Activated CD4-positive, alpha-beta T cell treated with anti-CD3 and anti-CD28 coated beads, Interleukin-2, amount 50 U/mL, for 1 hour (primary cell): ENCODE measurements at places on chromosomes 3 and 15.

GRCh38 chr15:38535491-38536200 is 29.0 kb downstream of the RASGRP1 start:
- no peak for DNase-seq

DNA sequence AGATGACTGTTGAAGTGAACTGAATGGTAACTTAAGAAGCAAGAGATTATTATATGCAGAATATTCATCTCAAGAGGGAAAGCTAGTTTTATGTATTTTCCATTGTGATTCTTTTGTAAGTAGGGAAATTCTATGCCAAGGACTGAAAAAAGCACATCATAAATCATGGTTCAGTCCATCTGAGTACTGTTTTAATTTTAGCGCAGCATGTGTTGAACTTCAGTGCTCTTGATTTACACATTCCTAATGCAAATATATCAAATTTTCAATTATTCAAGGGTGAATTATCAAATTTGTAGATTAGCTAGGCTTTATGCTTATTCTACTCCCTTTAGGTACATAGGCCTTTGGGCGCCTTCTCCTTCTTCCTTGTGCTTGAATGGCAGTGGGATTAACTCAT is 50.3 kb upstream of the TCF12 start:
- DNase-seq, result no peak

DNA sequence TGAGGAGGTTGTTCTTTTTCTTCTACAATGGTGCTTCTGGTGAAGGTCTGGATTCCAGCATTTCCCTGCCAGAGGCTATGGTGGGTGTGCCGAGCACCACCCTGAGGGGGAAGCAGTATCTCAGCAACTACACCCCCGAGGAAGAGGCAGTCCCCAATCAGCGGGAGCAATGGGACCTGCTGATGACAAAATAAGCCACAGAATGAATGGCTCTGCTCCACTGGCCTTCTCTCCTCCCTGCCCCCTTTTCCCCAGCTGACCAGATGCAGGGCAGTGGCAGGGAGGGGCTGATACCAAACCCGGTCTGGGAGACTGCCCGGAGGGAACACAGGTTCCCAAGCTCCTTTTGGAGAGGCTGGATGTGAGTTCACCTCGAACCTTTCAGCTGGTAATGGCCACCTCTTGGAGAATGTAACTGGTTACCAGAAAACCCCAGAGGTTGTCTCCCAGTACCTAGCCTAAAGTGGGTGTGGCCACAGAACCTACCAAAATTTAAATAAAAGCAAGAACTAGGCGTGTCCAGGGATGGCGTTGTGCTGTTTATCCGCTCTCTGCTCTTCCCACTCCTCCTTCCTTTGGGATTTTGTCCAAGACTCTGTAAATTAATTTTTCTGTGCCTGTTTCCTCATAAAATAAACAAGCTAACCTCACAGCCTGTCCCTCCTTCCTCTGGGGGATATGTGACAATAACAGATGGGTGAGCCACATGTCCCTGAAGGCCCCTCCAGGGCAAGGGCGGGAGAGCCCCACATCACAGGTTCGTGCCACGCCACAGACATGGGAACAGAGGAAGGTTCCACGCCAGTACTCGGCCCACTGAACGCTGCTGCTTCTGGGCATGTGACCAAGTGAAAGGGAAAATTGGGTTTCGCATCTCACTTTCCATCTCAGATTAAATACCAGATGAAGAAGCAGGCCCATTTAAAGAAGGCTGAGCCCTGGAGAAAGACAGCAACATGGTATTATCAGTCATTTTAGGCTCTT is 35.1 kb upstream of the SPTBN5 start:
- DNase-seq, result no peak

DNA sequence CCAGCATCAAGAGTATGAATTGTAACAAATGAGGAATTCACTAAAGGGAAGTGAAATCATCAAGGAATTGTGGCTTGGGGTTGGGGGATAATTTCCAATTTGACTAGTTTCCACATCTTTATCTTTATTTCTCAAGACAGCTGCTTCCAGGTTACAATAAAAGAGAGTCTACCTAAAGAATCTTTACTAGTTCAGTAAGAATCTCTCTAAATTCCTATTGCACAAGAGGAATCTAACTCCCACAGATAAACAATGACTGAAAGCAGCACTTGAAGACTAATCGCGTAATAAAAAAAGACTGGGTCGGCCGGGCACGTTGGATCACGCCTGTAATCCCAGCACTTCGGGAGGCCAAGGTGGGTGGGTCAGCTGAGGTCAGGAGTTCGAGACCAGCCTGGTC is 194.4 kb downstream of the KBTBD8 start:
- no peak for DNase-seq

DNA sequence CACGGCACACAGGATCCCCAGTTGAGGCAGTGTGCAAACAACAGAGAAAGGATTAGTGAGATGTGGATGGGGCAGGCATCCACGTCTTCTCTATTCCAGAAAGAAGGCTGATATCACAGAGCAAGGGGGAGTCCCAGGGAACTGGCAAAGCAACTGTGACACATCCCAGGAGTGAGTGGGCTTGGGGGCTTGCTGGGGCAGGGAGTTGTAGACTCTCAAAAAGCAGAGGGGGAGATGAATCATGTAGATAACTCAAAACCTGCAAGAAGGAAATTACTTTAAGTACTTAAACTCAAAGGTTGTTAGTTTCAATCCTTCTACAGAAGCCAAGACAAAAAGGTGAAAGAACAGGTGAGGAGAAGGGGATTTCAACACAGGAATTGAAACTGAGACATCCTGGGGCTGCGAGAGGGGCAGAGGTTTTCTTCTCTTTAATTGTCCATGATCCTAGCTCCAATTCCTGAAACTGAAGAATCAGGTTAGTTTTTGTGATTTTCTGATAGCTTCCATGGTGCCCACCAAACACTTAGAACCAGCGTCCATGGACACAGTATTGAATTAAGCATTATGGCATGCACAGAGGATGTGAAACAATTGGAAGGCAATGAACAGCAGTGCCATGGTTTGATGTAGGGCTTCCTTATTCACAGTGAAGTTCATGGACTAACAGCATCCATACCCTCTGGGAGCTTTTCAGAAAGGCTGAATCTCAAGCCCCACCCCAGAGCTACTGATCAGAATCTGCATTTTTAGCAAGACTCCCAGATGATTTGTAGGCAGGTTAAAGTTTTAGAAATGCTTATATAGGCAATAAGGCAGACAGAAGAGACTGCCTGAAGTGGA is 52.0 kb downstream of the CCR3 start:
- DNase-seq, result no peak

GRCh38 chr15:41648770-41649169 is 11.4 kb upstream of the MGA start:
- DNase-seq, result no peak

DNA sequence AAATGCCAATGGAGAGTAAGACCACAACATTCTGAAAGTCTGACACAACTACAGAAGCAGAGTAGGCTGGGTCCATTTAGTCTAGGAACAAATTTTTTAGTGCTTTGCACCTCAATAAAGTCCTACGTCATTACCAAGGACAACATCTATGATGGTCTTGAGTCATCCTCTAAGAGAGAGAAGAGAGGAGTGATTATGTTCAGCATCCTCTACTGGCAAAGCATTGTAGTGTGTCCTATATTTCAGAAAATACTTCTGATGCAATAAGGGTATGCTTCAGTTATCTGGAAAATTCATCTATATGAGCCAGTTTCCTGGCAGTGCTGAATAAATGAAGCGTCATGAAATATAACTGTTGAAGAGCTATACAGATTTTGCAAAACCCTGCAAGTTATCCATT is 95.6 kb downstream of the P2RY1 start:
- no peak for DNase-seq

GRCh38 chr15:31272558-31273257 is 53.9 kb upstream of the KLF13 start:
- no peak for DNase-seq

DNA sequence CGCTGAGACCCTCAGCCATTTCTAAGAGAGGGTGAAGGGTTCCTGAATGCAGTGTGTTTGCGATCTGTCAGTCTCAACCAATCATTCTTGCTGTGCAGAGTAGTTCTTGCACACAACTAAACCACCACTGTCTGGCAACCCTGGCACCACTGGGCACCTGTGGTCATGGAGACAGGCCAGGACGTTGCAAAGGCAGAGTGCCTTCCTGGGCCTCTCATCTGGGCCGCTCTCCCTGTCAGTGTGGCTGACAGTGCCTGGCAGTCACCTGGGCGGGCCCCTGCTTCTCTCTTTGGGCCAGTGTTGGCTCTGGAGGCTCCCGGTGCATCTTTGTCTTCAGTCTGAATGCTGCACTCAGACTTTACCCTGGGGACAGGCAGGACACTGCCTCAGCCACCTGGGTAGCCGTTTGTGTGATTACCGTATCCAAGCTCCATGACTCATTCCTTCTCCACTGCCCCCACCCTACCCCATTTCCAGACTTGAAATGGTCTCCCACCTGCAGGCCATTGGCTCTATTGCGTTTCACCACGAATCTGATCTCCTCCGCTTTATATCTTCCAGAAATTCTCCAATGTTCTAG is 104.6 kb upstream of the KLF13 start:
- no peak for DNase-seq

DNA sequence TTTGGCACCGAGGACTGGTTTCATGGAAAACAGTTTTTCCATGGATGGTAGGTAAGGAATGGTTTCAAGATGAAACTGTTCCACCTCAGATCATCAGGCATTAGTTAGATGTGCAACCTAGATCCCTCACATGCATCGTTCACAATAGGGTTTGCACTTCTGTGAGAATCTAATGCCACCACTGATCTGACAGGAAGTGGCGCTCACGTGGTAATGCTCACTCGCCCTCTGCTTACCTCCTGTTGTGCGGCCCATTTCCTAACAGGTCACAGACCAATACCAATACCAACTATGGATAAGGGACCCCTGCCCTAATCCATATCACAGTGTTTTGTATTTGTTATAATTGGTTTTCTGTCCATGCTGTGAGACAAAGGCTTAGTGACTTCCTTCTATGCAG is 58.9 kb downstream of the SLMAP start:
- peak; percentile 16 for DNase-seq

GRCh38 chr3:154151969-154152368 is 30.8 kb downstream of the ARHGEF26 start:
- no peak for DNase-seq

DNA sequence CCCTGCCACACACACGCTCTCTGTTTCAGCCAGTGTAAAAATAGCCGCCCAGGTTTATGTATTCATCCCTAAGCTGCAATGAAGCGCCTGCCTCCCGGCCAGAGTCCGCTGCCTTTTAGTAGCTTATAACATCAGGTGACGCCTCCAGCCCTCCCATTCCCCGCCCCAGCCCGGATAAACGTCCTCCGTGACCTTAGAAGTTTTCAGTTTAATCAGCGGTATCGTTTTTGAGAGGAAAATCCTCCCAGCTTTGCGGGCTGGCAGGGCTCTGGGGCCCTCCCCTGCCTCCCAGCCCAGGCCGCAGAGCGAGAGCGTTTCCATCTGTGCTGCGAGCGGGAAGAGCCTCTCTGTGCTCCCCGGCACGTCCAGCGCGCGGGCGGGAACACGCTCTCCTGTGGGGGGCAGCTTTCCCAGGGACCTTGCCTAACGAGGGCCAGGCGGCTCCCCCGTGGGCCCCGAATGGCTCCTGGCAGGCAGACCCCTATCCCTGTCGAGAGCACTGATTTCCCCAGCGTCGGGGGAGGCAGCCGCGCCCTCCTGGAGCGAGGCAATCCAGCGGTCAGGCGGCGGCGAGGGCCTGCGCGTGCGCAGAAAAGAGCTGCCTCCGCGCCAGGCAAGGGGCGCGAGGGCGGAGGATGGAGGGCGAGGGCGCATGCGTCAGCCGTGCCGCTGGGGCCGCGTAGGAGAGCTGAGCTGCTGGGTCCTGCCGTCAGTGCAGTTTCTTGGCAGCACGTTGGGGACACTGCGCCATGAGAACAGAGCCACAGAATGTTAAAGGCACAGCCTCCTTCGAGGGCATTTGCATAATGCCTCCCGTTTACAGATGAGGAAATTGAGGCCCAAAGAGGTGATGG is 71.1 kb downstream of the CCNL1 start:
- peak; percentile 92 for DNase-seq

GRCh38 chr3:100395679-100396431 is 5.0 kb downstream of the TOMM70 start:
- no peak for DNase-seq

DNA sequence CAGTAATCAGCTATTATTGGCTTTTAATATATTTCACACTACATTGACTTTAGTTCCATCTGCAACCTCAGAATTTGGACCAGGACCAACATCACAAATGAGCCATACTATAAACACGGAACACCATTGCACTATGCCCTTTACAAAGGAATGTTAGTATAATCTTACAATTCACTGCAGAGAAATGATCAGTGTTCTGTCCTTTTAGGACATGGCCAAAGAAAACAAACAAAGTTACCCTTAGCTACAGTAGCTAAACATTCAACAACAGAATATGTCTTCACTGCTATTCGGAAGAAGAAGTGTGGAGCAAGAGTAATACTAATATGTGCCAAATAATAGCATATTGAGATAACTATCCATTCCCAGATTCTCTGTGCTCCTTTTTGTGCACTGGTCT is 90.4 kb downstream of the NAALADL2 start:
- no peak for DNase-seq

DNA sequence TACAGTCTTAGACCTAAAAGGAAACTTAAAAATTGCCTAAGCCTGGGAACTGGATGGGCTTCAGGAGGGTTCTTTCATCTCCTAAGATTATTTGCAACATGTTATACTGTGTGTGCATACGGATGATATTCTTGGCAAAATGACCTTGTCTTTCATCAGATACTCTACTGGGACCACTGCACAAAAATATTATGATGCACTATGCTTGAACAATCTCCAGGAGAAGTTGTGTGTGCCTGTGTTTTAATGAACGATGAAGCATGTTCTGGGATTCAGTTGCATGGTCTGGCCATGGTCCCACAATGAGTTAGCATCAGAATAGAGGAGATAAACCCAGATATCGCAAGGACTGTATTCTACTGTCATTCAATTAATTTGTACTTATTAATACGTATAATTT is 68.7 kb downstream of the GAP43 start:
- DNase-seq, result no peak

DNA sequence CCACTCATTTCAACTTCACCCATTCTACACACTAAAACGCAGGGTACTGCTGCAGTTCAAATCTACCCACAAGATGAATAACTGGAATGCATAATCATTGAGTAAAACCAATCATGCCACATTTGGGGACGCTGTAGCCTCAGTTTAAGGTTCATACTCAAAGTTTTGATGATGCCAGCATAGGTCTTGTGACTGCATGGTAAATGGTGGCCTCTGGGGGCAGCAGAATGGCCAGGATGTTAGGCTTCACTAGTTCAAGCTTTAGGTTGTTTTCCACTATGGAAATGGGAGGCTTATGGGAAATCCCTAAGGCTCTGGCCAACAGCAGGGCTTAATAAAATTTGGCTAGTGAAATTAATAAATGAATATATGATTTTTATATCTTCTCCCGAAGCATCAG is 104.3 kb upstream of the TSC22D2 start:
- DNase-seq, result no peak

GRCh38 chr3:97883736-97884135 is 61.9 kb downstream of the CRYBG3 start:
- DNase-seq, result no peak

GRCh38 chr3:35141406-35141805 is 497.9 kb upstream of the ARPP21 start:
- DNase-seq, result no peak
